Thymus (tissue), 14 donors: ENCODE measurements at places on chromosomes 12 and 14. TPM values are rescaled to one million over a fixed set of nuclear protein-coding genes. Genes with fewer than 3 reads are reported as not detected.

DNA sequence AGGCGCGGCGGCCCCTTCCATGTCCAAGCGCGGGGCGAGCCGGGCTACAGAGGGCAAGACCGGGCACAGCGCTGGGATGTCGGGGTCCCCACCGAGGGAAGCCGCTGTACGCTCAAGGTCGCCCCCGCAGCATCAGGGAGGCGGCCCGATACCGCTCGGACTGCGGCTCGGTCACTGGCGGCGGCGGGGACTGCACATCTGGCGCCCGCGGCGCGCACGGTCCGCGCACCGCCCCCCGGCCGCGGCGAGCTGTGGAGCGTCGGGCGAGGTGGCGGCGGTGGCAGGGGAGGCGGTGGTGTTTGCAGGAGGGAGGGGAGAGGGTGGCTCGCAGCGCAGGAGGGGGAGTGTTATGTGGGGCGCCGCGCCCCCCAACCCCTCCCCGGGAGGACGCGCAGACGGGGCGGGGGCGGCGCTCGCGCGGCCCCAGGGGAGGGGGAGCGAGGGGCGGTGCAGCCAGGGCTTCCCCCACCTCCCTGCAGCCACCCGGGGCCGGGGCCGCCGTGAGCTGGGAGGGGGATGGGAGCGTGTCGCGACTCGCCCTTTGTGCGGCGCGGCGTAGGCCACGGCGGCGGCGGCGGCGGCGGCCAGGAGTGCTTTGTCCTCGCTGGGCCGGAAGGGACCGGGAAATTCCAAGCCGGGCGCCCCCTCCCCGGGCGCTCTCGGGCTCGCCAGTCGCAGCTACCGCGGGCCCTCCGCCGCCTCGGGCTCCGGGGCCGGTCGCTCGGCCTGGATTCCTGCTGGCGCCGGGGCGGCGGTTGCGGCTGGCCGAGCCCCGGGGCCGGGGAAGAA is at the start of gene NUAK1:
NUAK1 (minus strand) TSS at position 322 of the 789 bp plus-strand sequence; CDS start at position 21, 301 bp downstream.
- no peak for DNase-seq

LRIG3 gene
- total RNA-seq, result 24.8 TPM

DNA sequence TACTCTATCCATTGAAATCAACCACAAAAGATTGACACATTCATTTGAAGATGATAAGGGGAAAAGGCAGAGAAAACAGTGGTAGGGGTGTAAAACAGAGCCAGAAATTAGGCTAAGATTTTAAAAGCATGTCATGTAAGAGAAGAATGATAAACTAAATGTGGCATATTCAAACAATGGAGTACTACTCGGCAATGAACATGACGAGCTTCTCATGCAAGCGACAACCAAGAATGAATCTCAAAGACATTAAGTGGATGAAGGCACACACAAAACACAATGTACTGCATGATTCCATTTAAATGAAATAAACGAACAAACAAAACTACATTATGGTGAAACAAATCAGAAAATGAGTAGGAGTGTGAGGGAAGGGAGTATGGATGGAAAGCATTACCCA is 134.8 kb downstream of the ITPR2 start:
- DNase-seq, result no peak

CLEC6A gene
- total RNA-seq, result 0.09 TPM

DNA sequence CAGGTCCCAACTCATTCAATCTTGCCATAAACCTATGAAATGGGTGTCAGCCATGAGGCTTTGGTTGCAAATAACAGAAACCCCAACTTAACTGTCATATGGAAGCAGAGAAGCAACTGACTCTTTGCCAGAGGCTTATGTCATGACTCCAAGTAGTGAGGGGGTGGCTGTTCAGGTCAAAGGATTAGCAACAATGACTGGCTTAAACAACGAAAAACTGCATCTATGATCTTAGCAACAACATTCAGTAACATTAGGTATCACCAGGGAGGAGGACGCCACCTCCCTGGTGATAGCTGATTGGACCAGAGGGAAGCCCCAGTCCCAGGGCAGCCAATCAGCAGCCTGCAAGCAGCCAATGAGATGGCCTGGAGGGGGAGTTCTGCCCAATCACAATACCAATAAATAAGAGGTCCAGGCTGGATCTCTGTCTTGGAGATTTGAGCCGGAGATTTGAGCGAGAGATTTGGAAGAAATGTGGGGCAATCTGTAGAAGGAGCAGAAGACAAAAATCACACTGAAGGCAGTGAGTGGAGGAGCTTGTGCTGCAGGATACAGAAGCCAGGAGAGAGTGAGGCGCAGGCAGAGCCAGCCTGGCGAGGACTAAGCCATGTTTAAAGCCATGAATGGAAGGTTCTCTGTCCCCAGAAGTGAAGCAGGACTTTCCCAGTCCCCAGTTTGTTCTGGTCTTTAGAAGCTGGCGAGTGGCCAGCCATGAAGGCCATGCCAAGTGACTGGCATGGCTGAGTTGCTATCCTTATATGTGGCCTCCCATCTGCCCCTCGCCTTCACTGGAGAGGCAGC is 93.3 kb downstream of the CALM1 start:
- DNase-seq, result no peak

GPR84 gene
- total RNA-seq, result 0.57 TPM

IFI27L1 gene
- 26.4 TPM for total RNA-seq

- no peak for DNase-seq
Measured at GRCh38 chr12:52525661-52526499, 5.7 kb upstream of the KRT5 start.

GRCh38 chr12:28827861-28828260 is 321.2 kb upstream of the FAR2 start:
- no peak for DNase-seq

GRCh38 chr12:4444031-4444430 is 1.6 kb downstream of the FGF6 start:
- no peak for DNase-seq

MORN3 gene
- 3.1 TPM for total RNA-seq

PTPRO gene
- total RNA-seq, result 3.9 TPM

KLRF2 gene
- 0.76 TPM for total RNA-seq

RPS29 gene
- total RNA-seq, result 6,328 TPM

DNA sequence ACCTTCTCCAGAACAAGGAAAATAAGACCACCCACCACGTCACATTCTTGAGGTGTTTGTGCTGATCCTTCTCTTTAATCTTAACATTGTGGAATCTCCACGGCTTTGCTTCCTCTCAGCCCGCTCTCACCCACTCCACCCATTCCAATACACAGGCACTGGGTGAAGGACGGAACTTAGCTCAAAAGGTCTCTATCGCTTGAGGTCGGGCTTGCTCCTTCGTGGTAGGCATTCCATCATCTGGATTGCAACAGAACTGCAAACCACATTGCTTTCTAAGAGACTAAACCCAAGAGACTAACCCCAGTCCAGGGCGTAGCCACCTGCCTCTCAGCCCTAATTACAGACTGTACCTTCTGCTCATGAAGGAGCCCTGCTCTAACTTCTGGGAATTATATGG is 24.0 kb upstream of the MDM2 start:
- no peak for DNase-seq

EIF2S1 gene
- total RNA-seq, result 130 TPM

- no peak for DNase-seq
Measured at GRCh38 chr12:42933461-42934081, 344.0 kb upstream of the PRICKLE1 start.

P2RX2 gene
- 0.66 TPM for total RNA-seq

GRCh38 chr14:74592476-74593201 is 19.4 kb downstream of the LTBP2 start:
- DNase-seq, result no peak

- DNase-seq, result no peak
Measured at GRCh38 chr14:74599321-74599761, 12.7 kb downstream of the LTBP2 start.

DNA sequence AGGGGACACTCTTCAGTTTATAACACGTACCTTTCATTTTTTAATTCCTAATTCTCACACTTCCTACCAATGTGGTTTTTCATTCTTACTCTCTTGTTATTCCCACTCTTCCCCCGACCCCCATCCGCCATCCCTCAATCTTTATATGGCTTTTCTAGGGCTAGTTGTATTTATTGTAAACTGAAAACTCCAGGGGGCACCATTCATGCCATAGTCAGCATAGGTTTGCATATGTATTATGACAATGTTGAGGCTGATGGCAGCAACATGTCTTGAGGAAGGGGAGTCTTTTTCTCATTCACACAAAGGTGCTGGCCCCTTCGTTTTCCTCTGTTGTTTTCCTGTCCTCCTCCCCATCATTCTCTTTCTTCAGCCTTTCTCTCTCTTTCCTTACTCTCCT is 27.7 kb upstream of the LTA4H start:
- DNase-seq, result peak; percentile 46

DNA sequence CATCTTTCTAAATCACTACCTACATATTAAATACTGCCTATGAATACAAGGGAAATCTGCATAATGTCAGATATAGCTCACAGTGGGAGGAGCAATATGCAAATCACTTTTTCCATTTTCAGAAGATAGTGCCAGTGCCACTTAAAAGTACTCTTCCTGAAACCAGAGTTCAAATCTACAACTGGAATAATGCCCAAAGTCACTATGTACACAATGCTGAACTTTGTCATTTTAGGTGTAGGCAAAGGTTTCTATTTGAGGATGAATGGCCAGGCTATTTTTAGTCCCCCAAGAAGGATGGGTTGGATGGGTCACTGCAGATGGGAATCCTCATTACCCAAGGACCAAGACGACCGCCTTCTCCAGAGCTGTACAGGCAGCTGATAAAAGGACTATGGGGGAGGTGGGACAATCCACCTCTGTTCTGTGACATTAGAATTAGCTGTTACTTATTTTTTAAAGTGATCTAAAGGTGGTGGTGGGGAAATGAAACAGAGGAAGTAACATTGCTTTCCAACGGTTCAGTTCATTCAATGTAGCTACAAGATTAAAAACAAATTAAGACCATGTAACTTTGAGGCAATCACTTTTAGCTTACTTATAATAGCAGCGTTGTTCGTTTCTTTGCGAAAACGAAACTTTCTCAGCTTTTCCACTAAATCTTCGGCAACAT is 5.6 kb downstream of the GMFB start:
- DNase-seq, result no peak

GPR135 gene
- 0.38 TPM for total RNA-seq

IGF1 gene
- 1.6 TPM for total RNA-seq

GRCh38 chr12:12087693-12088034 is 16.9 kb downstream of the BCL2L14 start:
- no peak for DNase-seq

DNA sequence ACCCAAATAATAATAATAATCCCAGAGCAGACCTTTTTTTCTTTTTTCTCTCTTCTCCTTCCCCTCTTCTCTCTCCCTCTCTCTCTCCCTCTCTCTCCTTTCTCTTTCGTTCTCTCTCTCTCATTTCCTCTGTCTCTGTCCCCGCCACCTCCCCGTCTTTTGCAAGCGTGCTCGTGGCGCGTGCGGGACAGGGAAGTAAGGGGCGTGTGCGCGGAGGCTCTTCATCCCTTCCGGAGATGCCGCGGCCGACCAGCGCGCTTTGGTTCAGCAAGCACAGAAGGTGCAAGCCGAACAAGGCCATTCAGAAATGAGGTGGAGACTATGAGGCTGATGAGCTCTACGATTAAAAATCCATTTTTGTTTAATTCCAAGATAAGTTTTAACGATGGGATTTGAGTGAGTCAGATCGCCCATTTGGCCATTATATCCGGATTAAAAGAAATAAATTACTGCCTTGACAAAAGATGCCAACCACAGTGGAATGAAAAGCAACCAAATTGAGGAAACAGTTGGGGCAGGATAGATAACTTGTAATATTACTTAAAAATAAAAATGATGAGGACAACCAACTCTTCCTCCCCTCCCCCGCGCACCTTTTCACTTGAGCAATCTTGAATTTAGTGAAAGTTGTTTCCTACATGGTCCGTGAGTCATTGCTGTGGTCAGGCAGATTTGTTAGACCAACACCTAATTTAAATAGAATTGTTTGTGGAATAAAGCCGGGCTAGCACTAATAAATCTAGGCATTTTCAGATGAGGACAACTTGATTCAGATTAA is 1.2 kb upstream of the AMIGO2 start:
- no peak for DNase-seq

DNA sequence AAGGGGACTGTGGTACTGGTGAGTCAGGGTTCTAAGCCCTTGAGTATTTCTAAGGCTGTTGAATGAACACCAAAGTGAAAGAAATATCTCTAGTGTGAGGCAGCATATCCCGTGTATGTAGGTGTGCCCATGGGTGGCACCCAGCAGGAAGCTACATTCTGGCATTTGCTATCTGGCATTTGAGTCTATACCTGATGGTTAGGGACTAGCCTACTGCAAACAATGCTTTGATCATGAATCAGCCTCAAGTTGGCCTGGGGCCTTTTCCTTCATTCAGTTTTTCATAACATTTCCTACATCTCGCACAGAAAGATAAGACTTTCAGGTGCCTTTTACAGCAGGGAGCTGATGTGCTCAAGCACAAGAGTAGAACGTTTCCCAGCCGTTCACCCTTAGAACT is 85.7 kb upstream of the E2F7 start:
- no peak for DNase-seq

FAM186B gene
- total RNA-seq, result 0.09 TPM

GRCh38 chr12:15152868-15153267 is 68.3 kb downstream of the RERG start:
- DNase-seq, result no peak

- no peak for DNase-seq
Measured at GRCh38 chr14:58912799-58913432, 275.2 kb downstream of the DACT1 start.

RPL36AL gene
- 307 TPM for total RNA-seq
